Erythroblast (primary cell): ENCODE measurements at places on chromosomes 1 and 21.
A peak's percentile ranks its signal among the peaks of the same experiment; 100 is the strongest.

DNA sequence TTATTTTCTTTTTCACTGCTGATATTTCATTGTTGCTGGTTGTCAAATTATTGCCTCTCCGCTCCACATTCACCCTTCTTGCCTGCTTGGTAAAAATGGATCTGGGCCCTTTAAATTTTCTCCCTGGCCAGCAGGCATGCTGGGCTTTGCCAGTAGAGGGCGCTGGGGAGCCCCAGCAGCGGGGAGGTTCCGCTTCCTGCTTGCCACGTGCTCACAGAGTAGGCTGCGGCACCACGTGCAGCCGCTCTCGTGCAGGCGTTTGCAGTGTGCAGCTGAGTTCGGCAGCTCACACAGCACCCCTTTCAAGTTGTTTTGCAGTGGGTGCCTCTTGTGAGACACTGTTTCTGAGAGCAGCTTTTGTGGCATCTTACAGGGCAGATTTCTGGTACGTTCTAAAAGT is at the start of gene ACTL8:
Gene ACTL8 (plus strand): TSS at position 214 of the 400 bp plus-strand sequence. CDS start 67,676 bp downstream, outside the sequence.
- peak; percentile 16 for DNase-seq

GRCh38 chr1:26754086-26754874 is 33.5 kb upstream of the PIGV start:
- no peak for DNase-seq

DNA sequence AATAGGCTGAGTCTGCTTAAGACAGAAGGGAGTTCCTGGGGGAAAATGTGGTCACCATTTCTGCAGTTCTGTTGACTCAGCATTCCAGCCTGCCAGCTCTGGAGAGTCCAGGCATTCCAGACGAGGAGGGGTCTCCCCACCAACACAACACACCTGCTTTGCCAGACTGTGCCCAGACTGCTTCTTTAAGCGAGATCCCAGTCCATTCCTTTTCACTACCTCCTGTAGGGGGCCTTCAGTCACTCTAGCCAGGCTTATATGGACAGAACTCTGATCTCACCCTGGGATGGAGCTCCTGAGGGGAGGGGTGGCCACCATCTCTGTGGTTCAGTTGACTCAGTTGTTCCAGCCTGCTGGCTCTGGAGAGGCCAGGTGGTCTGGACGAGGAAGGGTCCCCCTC is 48.5 kb downstream of the UBE2U start:
- DNase-seq, result no peak

GRCh38 chr1:108533351-108534083 is 26.4 kb upstream of the EEIG2 start:
- DNase-seq, result peak; percentile 96

- DNase-seq, result no peak
These were observed 172.3 kb downstream of the TGFB2 start for GRCh38 chr1:218517459-218517858.

DNA sequence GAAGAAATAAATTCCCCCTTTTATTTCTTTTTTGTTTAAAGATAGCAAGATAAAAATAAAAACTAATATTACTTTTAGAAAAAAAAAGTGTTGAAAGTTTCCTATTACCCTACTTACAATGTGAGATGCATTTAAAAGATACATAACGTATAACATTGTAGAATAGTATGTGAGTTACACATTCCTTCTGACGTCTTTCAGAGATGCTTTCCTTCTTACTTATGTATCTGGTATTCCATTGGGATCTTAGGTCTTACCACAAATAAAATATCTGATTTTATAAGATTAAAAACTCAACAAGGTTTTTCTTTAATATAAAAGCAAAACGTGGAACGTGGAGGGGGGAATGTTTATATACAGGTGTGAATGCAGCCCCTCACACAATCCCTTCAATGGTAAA is 147.2 kb upstream of the ETS2 start:
- no peak for DNase-seq

DNA sequence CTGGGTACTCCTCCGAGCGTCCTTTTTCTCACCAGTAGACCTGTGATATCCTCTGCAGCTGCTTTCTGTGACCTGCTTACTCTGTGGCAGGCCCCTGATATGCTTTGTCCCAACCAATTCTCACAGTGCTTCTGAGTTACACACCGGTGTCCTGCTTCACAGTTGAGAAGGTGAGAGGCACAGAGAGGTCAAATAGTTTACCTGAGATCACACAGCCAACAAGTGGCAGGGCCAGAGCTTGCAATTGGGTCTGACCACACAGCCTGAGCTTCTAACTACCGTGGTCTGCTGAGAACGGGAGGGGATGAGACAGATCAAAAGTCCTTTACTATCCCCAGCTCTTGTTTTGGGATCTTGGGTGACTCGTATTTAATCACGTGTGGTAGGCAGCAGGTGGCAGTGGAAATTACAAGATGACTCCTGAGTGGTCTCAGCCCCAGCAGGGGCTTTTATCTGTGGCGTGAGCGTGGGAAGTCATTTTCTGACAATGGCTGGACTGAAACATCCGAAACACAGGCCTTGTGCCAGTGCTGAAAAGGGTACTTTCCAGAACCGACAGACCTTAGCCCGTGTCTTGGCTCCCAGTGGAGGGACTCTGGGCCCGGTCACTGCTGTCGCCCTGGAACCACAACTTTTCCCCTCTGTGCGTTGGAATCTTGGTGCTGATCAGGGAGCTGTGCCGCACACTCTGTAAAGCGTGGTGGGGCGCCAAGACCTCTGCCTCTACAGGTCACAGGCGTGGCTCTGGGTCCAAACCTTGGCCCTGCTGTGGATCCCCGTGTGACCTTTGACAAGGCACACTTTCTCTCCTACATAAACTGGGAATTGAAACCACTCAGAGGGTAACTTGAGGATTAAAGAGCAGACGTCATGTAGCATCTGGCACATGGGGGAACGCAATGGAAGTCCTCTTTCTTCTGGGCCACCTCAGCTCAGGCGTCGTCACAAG is 11.9 kb downstream of the THEMIS2 start:
- DNase-seq, result no peak
